HFF-Myc (cell line): ENCODE measurements at places on chromosomes 2 and 18.

- DNase-seq, result no peak
Observed at GRCh38 chr2:32946314-32947075, at the start of gene LTBP1. Gene LTBP1, plus strand, starts transcription at chr2:32946953. Its CDS starts 372 bp downstream, at chr2:32947325.

GRCh38 chr2:180577567-180577966, 402.8 kb upstream of the UBE2E3 start:
- DNase-seq, result no peak

GRCh38 chr2:177315364-177315763, 50.8 kb upstream of the NFE2L2 start:
- DNase-seq, result no peak

DNA sequence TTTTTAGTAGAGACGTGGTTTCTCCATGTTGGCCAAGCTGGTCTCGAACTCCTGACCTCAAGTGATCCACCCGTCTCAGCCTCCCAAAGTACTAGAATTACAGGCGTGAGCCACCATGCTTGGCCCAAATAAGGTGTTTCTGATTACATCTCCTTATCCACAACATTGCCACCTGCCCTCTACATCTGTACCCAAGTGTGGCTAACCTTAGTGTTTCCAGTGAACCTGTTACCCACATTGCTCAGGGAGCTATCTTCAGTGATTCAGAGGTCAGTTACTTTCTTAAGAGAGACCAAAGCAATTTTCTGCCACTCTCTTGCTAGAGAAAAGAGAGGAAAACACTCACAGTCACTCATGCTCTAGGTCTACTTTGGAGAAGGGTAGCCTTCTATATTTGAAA, 115.0 kb upstream of the SLC39A10 start:
- DNase-seq, result no peak

- no peak for DNase-seq
Observed at GRCh38 chr2:241068136-241068941, 33.7 kb downstream of the MTERF4 start.
